ENCODE measurements at places on chromosomes 3 and 15.
A peak's percentile ranks its signal among the peaks of the same experiment; 100 is the strongest.

DNA sequence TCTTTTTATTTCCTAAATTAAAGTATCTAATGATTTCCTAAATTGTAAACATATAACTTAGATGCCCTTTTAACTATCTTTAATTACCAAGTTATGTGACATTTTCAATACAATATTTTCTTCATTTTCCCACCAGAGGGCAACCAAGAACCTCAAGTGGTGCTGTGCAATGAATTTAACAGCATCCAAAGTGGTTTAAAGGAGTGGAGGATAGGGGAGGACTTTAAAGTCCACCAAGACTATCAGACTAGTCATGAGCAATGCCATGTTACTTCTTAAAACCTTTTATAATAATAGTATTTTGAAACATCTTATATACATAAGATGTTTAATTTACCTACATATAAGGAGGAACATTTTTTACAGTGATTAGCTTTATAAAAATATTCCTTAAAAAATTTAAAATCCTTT is 74.4 kb downstream of the DLG1 start:
- DNase-seq: no peak
- no peaks in the 10 kb centered on the region for H3K36me3 ChIP-seq
- H3K4me3 ChIP-seq: peak overlapping the region; percentile 36
- H3K4me1 ChIP-seq: peaks cover 37% of the 10 kb centered on the region
- H3K27me3 ChIP-seq: no peaks in the 10 kb centered on the region

GRCh38 chr3:100615684-100616083 is 6.3 kb downstream of the ADGRG7 start:
- H3K27ac ChIP-seq: no peak overlapping the region
- H3K4me1 ChIP-seq: no peaks in the 10 kb centered on the region
- peaks cover 8% of the 10 kb centered on the region for H3K27me3 ChIP-seq
- H3K36me3 ChIP-seq: no peaks in the 10 kb centered on the region

DNA sequence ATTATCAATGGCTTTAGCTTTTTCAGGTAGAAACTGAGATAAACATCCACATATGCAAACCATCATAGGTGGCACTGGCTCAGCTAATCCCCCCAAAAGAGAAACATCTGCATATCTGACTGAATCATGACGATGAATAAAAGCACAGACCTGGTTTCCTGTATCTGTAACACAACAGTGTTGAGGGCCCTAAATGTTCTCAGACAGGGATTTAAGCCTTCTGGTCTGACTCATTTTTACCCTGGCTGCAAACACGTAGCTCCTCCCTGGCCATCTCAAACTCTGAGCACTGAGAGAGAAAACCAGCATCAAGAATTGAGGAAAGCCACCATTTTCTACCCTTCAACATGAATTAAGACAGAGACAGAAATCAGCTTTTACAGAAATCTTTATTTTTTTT is 35.2 kb downstream of the GLB1 start:
- peaks cover 82% of the 10 kb centered on the region for H3K4me1 ChIP-seq
- H3K27me3 ChIP-seq: no peaks in the 10 kb centered on the region
- H3K4me3 ChIP-seq: peak overlapping the region; percentile 77
- H3K36me3 ChIP-seq: peaks cover 13% of the 10 kb centered on the region
- peak overlapping the region; percentile 93 for H3K27ac ChIP-seq

DNA sequence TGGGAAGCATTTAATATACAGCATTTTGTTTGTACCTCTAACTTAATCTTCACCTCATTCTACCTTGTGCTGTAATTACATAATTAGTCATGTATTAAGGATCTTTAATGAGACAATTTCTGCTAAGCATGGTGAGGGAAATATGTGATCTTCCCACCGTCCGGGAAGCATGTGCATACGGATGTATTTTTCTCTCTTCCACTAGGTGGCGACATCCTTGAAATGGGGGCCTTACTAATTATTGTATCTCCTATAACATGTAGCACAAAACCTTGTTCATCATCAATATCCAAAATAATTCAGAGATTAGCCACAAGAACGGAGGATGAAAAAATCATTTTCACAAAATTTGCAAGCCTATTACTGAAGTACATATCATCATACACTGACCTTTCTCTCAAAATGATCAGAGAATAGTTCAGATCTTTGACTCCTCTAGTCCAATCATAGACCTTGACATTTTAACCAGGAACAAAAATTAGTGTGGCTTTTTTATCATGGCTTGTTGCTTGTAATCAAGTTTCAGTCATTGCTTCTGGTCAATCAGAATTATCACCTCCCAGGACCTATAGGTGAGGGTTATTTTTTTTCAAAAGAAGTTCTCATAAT is 148.9 kb upstream of the GBE1 start:
- H3K4me1 ChIP-seq: no peaks in the 10 kb centered on the region
- no peak overlapping the region for H3K4me3 ChIP-seq
- H3K27me3 ChIP-seq: peaks cover 8% of the 10 kb centered on the region
- DNase-seq: peak; percentile 4
- no peaks in the 10 kb centered on the region for H3K36me3 ChIP-seq

- H3K4me3 ChIP-seq: no peak overlapping the region
- H3K27ac ChIP-seq: no peak overlapping the region
- no peaks in the 10 kb centered on the region for H3K36me3 ChIP-seq
Measured at GRCh38 chr15:44029940-44030568, 165.0 kb downstream of the FRMD5 start.

DNA sequence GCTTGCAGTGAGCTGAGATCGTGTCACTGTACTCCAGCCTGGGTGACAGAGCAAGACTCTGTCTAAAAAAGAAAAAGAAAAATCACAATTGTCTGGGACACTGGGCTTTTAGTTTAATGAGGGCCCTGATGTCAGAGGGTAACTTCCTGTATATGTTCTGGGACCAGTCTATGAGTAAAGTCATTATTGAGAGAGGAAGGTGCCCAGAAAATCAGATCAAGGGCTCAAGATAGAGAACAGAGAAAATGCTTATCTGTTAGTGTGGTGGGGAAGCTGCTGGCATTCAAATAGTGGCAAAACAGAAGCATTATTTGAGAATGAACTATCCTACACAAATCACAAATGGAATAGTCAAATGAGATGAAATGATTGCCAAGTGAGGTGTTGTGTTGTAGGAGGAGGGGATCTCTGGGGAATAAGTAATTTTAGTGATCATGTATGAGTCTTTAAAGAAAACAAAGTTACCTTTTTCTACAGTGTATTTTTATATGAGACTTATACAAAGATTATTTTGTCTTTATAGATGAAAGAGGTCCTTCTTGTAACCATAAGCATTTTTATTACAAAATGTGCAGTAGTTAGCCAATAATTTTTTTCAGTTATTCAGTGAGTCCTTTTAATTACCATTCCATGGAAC is 13.4 kb downstream of the ARIH2 start:
- no peak for DNase-seq
- H3K27ac ChIP-seq: peak overlapping the region; percentile 36
- H3K4me3 ChIP-seq: peak overlapping the region; percentile 33
- peaks cover 21% of the 10 kb centered on the region for H3K36me3 ChIP-seq

DNA sequence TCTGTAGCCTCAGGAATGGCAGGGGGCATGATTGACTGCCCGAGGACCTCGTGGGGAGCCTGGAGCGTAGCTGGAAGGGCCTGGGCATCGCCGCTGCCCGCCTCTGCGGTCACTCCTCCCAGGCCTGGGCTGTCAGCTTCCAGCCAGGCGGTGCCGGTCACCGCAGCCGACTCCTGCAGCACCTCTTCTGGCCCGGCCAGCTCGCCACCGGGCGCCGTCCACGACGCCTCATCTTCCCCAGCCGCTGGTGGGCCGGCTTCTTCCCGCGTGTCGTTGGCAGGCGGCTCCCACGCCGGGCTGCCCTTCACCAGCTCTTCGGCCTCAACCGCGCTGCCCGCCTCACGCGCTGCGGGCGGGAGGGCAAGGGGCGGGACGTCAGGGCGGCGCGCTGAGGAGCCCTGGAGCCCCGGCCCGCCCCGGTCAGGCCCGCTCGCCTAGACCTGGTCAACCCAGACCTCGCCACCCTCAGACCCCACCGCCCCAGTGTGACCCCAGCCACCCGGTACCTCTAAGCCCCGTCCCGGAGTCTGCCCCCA is 1.0 kb downstream of the CSPG5 start:
- no peak for DNase-seq
- H3K36me3 ChIP-seq: no peaks in the 10 kb centered on the region
- H3K27ac ChIP-seq: no peak overlapping the region
- peak overlapping the region; percentile 78 for H3K4me3 ChIP-seq
- H3K4me1 ChIP-seq: no peaks in the 10 kb centered on the region

GRCh38 chr15:92164327-92165000 is 229.2 kb upstream of the ST8SIA2 start:
- no peak for DNase-seq
- H3K27ac ChIP-seq: no peak overlapping the region
- no peaks in the 10 kb centered on the region for H3K36me3 ChIP-seq
- no peaks in the 10 kb centered on the region for H3K27me3 ChIP-seq
- no peak overlapping the region for H3K4me3 ChIP-seq

- H3K4me3 ChIP-seq: no peak overlapping the region
- DNase-seq: no peak
- no peaks in the 10 kb centered on the region for H3K36me3 ChIP-seq
Measured at GRCh38 chr3:17972959-17973906, 230.8 kb upstream of the TBC1D5 start.

DNA sequence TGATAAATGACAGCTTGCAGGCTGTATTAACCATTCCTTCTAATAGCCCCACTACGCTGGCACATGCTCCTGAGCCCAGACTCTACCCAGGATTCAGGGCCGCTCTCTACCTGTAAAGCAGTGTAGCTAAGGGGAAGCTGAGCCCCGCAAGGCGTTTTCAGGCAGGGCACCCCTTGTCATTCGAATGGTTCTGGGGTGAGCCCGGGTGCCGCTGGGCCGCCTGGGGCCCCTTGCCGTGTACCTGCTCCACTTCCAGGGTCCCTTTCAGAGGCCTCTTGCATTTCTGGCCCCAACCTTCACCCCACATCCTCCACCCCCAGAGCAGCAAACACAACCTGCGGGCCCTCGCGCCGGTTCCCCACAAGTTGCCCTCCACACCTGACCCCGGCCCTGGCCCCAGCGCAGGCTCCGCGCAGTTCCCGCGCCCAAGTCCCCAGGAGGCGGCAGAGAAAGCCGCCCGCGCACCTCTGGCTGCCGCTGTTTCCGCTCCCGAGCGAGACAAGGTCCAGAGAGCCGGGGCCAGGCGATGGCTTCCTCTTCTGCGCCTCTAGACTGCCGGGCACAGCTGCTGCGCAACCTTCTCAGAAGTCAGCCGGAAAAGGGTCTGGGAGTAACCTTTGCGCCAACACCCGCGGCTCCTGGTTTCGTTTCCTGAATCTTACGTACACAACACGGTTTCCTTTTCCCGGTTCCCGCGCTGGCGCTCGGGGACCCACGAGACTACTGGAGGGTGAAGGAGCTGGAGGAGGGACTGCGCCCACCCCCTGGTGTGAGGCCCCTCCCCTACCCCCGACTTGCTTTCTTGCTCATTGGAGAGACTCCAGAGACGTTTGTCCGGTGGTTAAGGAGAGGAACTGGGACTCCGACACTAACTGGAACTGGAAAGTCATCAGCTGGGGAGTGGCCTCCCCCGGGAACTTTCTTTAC is at the start of gene PLSCR1:
TSS of gene PLSCR1 (minus strand) at position 606 of the 927 bp plus-strand sequence. CDS start 8,055 bp downstream, outside the sequence.
- peak within 1 kb of the TSS; percentile 83 for H3K4me3 ChIP-seq
- DNase-seq: peak; percentile 76
- peaks cover 69% of the 10 kb centered on the region for H3K4me1 ChIP-seq
- peak within 1 kb of the TSS; percentile 70 for H3K27ac ChIP-seq
- no peaks in the 10 kb centered on the region for H3K27me3 ChIP-seq

DNA sequence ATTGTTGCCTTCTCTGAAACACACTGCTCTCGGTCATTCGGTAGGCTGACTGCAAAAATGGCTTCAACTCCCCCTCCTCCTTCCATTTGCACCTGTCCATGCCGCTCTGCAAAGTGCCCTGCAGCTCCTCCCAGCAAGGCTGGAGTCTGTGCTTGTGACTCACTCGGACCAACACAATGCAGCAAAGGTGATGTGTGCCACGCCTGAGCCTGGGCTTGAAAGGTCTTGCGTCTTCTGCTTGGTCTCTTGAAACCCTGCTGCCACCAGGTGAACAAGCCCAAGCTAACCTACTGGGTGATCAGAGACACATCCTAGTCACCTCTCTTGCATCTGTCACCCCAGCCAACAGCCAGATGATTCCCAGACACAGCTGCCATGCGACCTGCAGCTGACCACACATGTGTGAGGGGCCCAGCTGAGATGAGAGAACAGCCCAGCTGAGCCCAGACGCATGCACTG is 71.1 kb downstream of the MGLL start:
- H3K27me3 ChIP-seq: peaks cover 39% of the 10 kb centered on the region
- H3K4me3 ChIP-seq: no peak overlapping the region
- no peaks in the 10 kb centered on the region for H3K36me3 ChIP-seq
- H3K27ac ChIP-seq: no peak overlapping the region
- DNase-seq: no peak

- H3K4me1 ChIP-seq: peaks cover 7% of the 10 kb centered on the region
- H3K4me3 ChIP-seq: no peak overlapping the region
- no peak for DNase-seq
- no peak overlapping the region for H3K27ac ChIP-seq
Measured at GRCh38 chr15:35560870-35561269, 14.9 kb upstream of the DPH6 start.

GRCh38 chr3:127419182-127419581 is 131.3 kb upstream of the PRR20G start:
- no peak overlapping the region for H3K4me3 ChIP-seq
- DNase-seq: no peak
- H3K36me3 ChIP-seq: no peaks in the 10 kb centered on the region
- H3K27ac ChIP-seq: no peak overlapping the region
- H3K27me3 ChIP-seq: peaks cover 66% of the 10 kb centered on the region
- no peaks in the 10 kb centered on the region for H3K4me1 ChIP-seq
